ENCODE measurements at places on chromosomes 3 and 15. TPM values are rescaled to one million over a fixed set of nuclear protein-coding genes. Genes with fewer than 3 reads are reported as not detected.

The SEMA3G gene
- 23.8 TPM for total RNA-seq

The AGBL1 gene
- not detected for total RNA-seq

The CCDC39 gene
- total RNA-seq, result not detected

The PIGX gene
- total RNA-seq, result 16.7 TPM

The ALDH1A3 gene
- 19.0 TPM for total RNA-seq

The TOPAZ1 gene
- total RNA-seq, result not detected

The PARP15 gene
- total RNA-seq, result 7.3 TPM

The FANCD2OS gene
- total RNA-seq, result not detected

The NANOGP8 gene
- total RNA-seq, result 1.5 TPM

The GOLGA6B gene
- total RNA-seq, result not detected

The RBP2 gene
- total RNA-seq, result not detected

The SHISA5 gene
- total RNA-seq, result 183 TPM

The CAMKV gene
- total RNA-seq, result not detected

The RASL12 gene
- total RNA-seq, result 86.9 TPM

The COL6A6 gene
- 0.16 TPM for total RNA-seq

The THAP10 gene
- 1.7 TPM for total RNA-seq

The CGNL1 gene
- total RNA-seq, result 19.4 TPM

The ZIC1 gene
- total RNA-seq, result 1.7 TPM

The PDZRN3 gene
- total RNA-seq, result 86.3 TPM

Data from aorta (tissue), 5 donors.